Activated CD8-positive, alpha-beta T cell treated with anti-CD3 and anti-CD28 coated beads, Interleukin-2, amount 10 ng/mL, durations not matched to agents 7 days and 5 days (primary cell): ENCODE measurements at places on chromosomes 11 and 22.

- DNase-seq: no peak
Observed at GRCh38 chr11:114291381-114291780, 4.8 kb upstream of the NNMT start.

GRCh38 chr22:26406118-26406517, 22.9 kb upstream of the ASPHD2 start:
- no peak for DNase-seq

DNA sequence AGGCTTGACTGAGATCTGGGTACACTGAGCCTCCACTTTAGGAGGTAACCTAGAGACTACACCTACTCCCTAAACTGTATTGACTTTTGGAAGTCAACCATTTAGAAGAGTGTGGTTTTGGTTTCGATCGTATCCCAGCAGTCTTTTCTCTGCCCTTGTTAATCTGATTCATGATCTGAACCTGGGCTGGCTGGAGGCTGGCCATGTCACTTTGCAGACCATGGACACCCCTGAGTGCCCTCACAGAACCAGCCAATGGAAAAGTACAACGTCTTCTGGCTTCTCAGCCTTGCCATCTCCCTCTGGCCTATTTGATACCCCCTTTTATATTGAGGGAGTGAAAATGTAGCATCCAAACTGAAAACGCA, 10.8 kb downstream of the EHF start:
- DNase-seq: no peak

DNA sequence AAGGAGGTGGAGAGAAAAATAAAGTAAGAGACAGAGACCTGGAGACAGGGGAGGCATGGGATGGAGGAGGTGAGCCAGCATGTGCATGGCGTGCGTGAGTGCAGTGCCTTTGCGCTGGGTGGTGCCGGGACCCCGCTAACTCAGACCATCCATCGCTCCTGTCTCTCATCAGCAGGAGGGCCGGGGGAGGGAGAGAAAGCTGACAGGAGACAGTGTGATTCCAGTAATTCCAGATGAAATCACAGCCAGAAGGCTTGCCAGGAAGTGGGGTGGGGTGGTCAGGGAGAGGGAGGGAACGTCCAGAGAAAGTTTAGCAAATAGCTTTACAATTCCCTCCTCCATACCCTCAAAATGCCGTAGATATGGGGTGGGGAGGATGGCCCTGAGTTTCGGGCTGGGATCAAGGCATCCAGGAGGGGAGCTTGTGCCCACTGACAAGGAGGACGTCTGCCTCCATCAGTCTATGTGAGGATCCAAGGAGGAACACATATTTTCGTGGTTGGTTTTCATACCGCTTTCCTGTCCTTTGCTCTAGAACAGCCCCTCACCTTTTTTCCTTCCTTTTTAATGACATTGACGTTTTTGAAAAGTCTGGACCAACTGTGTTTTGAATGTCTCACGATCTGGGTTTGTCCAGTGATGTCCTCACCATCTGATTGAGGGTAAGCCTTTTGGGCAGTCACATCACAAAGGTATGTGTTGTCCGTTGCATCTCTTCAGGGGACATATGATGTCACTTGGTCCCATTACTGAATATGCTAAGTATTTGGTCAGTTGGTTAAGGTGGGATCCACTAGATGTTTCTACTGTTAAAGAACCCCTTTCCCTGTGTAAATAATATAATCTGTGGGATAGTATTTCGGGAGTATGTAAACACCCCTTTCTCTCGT, 567.3 kb downstream of the MIAT start:
- DNase-seq: no peak

- no peak for DNase-seq
Observed at GRCh38 chr11:19753451-19754106, 40.9 kb downstream of the NAV2 start.

DNA sequence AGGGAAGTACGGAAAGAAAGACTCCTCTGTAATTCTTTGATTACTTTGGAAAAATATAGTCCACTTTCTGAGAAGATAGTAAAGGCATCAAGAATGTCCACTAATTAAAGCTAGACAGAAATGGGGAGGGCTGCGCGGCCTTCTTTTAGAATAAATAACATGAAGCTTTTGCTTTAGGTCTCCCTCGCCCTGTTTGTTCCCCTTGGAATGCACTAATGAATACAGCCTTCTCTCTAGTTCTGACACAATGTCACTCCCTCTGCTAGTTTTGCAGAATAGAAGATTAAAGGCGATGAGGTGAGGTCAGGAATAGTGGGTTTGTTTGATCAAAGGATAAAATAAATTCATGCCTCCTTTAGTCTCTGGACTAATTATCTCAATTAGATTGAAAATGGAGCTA, 543.9 kb downstream of the OPCML start:
- no peak for DNase-seq

GRCh38 chr11:17490938-17491337, 14.3 kb upstream of the ABCC8 start:
- no peak for DNase-seq

DNA sequence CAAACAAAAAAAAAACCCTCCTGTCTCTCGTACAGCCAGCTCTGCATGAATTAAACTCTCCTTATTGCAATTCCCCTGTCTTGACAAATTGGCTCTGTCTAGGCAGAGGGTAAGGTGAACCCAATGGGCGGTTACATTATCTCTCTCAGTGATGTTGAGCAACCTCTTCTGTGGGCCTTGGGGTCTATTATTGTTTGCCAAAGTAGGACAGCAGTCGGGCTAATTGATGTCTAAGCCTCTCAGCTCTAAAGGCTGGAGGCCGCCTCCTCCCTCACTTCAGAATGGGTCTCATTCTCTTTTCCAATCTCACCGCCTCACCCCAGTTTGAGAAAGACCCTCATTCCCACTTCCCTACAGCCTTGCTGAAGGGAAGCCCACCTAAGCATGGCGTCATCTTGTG, 1.3 kb upstream of the SLC25A45 start:
- DNase-seq: no peak

DNA sequence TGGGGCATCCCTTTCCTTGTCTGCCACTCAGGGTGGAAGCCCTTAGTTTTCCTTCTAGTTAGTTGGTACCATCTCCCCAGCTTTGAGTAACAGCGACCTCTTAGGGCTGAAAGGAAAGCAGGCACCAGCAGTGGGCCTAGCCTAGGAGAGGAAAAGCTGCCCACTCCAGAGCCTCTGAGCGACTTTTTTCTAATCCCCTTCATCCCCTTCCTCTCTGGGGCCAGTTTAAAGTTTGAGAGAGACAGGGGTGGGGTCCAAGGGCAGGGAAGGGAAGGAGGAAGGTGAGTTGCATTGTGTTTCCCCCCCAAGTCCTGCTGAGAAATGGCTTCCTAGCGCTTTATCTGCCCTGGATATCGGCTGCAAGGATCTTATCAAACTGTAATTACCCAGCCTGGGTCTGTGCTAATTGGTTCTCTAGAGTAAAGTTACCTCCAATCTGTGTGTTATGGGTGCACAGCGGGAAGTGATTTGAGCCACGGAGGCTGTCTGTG, 573.9 kb upstream of the CADM1 start:
- no peak for DNase-seq

- DNase-seq: peak; percentile 66
Observed at GRCh38 chr22:49789289-49790141, 38.2 kb downstream of the BRD1 start.

- no peak for DNase-seq
Observed at GRCh38 chr11:36750349-36750748, 152.3 kb upstream of the RAG2 start.

DNA sequence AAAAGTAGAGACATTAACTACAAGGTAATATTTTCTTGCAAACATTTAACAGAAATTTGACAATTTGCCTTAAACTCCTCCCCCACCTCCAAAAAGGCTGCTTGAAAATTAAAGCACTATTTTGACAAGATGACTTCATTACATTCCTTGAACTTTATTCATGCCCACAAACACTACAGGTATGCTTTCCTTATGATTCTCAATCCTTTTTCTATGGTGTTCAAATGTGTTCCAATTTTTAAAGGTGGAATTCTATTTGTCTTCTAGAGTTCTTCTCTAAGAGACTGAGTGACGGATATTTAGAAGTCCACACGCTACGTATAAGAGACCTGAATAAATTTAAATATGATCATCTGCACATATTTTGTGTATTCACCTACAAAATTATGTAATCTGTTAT, 69.4 kb downstream of the MRTFA start:
- no peak for DNase-seq

DNA sequence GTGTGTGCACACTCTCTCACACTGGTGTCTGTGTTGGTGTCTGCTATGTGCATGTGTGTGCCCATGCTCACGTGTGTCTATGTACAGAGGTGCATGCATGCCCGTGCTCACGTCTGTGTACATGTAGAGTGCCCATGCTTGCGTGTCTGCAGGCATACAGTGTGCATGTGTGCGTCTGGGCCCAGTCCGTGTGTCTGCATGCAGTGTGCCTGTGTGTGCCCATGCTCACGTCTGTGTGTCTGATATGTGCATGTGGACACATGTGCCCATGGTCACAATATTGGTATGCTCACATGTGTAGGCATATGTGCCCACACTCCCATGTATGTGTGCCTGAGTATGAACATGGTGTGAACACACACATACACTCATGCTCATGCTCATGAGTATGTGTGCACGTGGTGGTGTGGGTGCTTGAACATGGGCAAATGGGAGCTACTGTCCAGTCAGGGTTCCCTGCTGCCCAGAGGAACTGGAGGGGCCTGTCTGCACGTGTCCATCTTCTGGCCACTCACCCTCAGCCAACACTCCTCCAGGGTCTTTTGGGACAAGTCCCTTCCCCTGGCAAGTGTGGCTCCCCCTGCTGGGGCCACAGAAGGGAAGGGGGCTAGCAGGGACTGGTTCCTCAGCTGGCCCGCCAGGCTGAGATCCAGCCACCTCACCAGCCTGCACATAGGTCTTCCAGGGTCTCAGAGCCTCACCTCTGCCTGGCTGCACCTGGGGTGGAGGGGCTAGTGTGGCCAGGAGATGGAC, 7.3 kb upstream of the TBX1 start:
- no peak for DNase-seq

- DNase-seq: no peak
Observed at GRCh38 chr11:44725757-44726282, 942 bp upstream of the TSPAN18 start.

DNA sequence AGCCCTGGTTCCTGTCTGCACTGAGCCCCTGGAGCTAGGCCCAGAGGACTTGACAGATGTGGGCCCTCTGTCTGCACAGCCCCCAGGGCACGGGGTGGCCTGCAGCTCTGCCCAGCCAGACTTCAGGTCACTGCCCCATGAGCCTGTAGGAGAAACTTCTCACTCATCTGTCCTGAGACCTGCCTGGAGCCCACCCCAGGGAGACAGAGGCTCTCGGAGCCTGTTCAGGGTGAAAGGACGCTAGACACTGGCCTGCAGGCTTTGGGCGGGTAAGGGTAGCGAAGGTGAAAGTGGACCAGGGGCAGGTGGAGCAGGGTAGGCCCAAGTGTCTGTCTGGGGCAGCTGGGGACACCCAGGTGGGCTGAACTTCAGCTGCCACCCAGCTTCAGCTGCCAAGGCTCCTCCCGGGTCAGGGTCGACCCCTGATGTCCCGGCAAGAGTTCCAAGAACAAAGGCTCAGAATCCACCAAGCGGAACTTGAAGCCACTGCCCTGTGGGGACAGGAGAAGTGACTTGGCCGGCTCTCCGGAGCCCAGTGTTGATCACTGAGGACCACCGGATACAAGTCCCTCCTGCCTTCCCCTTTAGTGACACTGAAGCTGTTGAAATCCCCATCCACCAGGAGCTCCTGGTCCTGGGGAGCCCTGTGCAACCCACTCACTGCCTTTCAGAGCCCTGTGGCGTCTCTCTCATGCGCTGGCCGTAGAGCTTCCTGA, 90.3 kb downstream of the KCNQ1 start:
- no peak for DNase-seq

DNA sequence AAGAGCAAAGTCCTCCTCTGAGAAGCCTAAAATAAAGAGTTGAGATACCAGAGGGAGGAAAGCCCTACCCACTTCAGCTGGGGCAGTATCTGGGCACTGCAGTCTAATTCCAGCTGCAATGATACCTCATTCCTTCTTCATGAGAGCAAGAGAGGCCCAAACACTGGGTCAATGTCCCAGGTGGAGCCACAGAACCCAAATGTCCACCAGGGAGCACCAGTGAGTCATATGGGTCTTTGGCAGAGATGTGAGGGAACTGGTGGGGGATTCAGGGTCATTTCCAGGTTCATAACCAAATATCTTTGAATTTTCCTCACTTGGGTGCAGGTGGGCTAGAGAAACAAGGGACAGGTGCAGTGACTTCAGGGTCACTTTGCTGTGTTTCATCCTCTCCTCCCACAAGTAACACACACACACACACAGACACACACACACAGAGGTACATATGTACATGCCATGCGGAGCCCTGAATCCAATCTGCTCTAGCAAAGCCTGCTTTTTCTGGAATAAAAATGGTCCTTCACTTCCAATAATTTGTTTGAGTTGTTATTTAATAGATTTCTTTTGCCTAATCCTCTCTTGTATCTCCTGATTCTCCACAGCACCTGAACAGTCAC, 585.4 kb downstream of the SOX6 start:
- peak; percentile 30 for DNase-seq

DNA sequence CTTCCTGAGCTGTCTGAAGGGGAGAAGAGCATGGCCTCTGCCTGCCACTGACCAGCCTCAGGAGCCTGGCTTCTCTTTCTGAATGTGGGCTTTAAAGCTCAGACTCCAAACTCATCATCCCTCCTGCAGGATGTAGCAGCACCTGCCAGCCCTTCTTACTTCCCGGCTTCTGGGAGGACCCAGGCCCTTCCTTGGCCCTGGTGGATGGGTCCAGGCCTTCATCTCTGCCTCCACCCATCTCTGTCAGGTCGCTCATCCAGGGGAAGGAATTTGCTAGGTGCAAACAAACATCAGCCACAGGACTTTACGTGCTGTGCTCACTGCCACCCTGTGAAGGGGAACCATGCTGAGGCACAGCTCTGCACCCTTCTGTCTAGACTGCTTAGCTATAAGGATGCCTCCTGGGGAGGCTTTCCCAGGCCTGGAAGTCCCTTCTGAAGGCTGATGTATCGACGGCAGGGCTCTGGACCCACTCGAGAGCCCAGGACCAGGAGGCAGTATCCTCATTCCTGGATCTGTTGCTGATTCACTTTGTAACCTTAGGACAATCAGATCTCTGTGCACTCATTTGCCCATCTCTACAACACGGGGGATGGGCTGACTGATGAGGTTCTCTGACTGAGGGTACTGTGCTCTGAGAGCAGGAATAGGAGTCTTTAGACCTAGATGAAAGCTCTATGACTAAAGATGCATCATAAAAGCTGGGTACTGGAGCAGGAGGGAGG, 30.9 kb downstream of the USP35 start:
- no peak for DNase-seq

DNA sequence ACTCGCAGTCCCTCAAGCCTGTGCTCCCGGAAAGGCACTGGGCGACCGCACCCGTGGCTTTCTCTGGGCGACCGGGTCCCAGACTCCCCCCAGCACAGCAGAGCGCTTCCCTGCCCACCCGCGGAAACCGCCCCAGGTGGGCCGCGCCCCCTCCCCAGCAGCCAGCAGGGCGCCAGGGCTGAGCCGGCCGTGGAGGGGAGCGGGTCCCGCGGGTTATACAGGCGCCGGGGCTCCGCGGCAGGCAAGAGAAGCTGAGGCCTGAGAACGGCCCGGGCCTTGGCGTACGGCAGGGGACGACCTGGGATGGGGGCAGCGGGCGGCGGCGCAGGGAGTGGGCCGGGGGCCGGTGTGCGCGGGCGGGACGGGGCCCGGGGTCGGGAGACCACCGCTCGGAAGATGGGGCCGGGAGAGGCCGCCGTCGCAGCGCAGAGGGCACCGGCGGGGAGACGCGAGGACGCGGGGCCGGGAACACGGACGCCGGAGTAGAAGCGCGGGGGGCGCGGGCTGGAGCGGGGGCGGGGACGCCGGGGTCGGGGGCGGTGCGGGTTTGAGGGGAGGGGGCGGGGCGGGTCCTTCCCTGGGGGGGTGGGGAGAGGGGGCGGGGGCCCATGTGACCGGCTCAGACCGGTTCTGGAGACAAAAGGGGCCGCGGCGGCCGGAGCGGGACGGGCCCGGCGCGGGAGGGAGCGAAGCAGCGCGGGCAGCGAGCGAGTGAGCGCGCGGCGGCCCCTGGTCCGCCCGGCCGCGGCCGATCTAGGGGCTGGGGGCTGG, at the start of gene MDK:
TSS of gene MDK (plus strand) at position 622 of the 771 bp plus-strand sequence. CDS start 389 bp downstream, outside the sequence.
- DNase-seq: no peak
